ENCODE measurements at places on chromosomes 3 and 15.

DNA sequence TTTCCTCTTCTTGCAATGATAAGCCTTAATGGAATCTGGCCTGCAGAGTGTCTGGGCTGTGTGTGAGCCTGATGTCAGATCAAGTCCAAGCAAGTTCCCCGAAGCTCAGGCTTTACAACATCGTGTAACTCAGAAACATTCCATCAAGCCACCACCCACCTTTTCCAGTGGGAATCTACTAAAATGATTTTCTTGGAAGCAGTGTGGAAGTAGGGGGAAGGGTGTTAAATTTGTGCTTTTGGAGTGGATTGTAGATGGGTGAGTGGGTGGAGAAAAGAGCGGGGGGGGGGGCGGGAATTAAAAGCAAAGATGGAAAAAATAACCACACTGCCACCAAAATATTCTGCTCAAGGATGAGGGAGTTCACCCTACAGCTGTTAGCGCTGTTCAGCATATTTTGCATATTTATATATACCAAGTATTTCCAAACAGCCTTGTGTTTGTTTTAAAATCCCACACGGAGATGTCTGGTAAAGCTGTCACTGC lies 53.6 kb downstream of the VGLL3 start:
- no peak for DNase-seq

DNA sequence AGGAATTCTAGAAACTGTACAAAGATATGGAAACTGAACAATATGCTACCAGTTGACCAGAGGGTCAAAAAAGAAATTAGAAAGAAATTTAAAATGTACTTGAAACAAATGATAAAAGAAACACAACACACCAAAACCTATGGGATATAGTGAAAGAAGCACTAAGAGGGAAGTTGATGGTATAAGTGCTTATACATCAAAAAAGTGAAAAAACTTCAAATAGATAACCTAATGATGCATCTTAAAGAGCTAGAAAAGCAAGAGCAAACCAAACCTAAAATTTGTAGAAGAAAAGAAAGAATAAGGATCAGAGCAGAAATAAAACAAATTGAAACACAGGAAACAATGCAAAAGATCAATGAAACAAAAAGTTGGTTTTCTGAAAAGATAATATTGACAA lies 68.2 kb downstream of the TFDP2 start:
- DNase-seq, result no peak

- no peak for DNase-seq
Measured at GRCh38 chr3:110198717-110199587, 861.6 kb upstream of the DPPA4 start.

DNA sequence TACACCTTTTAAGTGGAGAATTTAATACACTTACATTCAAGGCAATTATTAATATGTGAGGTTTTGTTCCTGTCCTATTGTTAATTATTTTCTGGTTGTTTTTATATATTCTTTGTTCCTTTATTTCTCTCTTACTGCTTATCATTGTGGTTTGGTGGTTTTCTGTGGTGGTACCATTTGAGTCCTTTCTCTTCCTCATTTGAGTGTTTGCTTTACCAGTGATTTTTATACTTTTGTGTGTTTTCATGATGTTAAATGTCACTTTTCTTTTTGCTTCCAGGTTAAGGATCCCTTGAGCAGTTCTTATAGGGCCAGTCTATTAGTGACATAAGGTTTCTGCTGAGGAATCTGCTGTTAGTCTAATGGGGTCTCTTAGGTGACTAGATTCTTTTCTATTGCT lies 116.5 kb downstream of the LRRK1 start:
- DNase-seq, result no peak

DNA sequence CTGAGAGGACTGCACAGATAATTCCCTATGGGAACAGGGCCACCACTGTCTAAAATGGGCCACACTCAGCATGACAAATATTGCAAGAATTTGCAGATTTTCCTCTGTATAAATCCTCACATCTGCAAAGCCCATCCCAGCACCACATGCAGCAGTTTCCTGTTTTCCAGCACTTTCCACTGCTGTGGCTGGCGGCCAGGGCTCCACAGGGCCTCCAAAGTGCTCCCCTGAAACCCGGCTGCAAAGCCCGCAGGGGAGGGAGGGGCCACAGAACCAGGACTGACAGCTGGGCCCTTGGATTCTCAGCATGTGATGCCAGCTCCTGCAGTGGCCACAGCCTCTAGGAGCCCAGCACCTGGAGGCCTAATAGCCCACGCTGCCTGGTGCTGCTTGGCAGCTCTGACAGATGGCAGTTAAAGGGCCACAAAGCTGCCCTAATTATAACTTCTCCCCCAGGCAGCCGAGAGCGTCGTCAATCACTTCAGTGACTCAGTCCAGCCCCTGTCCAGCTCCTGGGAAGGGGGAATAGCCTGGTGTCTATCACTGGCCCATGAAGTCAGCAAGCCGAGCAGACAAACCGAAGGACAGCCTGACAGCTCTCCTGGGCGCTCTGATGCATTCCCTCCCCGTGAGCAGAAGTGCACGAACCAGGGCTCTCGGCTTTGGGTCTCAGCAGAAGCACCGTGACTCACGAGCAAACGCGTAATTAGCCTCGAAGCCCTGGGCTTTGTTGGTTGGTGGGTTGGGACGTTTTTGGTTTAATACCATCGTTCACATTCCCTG lies 4.7 kb downstream of the LRRC15 start:
- no peak for DNase-seq

Measured in CD4-positive, alpha-beta T cell treated with Interleukin-21 for 1 hour (primary cell).